Esophagus squamous epithelium (tissue), 5 donors: ENCODE measurements at places on chromosomes 5 and 9.

GRCh38 chr9:95892690-95893089 is 17.2 kb downstream of the ERCC6L2 start:
- DNase-seq, result no peak

- no peak for DNase-seq
Observed at GRCh38 chr5:133314086-133314485, 262.3 kb downstream of the HSPA4 start.

GRCh38 chr5:43207601-43208000 is 15.6 kb downstream of the NIM1K start:
- DNase-seq, result no peak

- DNase-seq, result no peak
Observed at GRCh38 chr5:111364992-111365391, 140.8 kb downstream of the CAMK4 start.

DNA sequence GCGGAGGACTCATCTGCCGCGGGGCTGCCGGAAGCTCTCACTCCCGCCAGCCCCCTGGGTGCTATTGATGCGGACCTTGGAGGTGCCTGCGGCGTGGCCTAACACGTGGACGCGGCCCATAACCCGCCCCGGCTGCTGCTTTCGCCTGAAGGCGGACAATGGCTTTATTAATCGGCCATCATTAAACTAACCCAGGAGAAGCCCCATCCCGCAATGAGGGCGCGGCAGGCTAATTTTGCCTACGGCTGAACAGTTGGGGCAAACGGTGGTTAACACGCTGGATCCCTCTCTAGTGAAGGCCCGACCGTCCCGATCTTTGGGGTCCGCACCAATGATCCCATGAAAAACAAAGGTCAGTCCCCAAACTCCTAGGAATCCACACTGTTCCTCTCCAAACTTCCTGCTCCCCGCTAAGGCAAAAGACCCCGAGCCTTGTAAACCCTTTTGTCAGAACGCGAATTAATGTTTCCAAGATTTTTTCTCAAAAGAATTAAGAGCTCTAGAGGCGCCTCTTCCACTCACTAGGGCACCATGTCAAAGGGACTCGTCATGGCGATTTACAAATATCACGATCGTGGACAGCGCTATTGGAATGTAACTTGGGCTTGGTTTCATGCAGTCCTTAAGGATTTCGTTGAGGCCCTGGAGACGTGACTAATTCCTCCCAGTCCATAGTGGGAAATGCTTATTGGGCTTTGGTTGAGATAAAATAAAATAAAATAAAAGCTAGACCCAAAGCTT is 193.1 kb downstream of the MEF2C start:
- no peak for DNase-seq

- no peak for DNase-seq
Observed at GRCh38 chr9:63859475-63860215, 1425.4 kb downstream of the FOXD4L5 start.

DNA sequence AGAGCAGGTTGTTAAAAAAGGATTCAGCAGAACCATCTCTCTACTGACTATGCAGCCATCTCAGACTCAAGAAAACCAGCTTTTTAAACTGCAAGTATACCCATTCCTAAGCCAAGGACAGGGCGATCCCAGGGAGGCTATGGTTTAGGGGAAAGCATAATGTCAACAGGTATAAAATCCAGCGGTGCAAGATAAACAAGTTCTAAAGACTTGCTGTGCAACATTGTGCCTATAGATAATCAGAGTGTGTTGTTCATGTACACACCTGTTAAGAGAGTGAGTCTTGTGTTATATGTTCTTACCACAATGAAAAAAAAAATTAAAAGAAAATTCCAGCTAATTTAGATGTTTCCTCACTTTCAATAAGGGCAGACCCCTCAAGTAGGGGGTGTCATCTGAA is 63.6 kb upstream of the DIRAS2 start:
- no peak for DNase-seq

GRCh38 chr9:123073991-123074422 is 40.5 kb downstream of the GPR21 start:
- no peak for DNase-seq

DNA sequence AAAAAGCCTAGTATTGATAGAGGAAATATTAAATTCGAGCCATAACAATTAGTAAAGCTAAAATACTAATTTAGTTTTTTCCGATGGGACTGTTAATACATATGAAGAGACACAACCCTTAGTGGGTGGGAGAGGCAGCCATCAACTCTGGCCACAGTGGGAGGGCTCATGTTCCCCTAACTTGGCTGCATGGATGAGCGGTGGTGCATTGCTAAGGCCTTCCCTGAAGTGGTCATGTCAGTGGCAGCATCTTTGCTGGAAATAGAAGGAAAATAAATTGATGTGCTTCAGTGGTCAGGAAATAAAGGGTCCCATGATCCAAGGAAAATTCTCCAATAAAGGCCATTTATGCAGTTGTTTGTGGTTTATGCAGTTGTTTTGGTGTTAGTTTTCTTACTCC is 33.9 kb upstream of the F2RL2 start:
- no peak for DNase-seq

GRCh38 chr5:5613261-5613990 is 190.9 kb downstream of the ICE1 start:
- no peak for DNase-seq

- DNase-seq, result no peak
Observed at GRCh38 chr5:160641405-160641804, 210.6 kb downstream of the ATP10B start.

DNA sequence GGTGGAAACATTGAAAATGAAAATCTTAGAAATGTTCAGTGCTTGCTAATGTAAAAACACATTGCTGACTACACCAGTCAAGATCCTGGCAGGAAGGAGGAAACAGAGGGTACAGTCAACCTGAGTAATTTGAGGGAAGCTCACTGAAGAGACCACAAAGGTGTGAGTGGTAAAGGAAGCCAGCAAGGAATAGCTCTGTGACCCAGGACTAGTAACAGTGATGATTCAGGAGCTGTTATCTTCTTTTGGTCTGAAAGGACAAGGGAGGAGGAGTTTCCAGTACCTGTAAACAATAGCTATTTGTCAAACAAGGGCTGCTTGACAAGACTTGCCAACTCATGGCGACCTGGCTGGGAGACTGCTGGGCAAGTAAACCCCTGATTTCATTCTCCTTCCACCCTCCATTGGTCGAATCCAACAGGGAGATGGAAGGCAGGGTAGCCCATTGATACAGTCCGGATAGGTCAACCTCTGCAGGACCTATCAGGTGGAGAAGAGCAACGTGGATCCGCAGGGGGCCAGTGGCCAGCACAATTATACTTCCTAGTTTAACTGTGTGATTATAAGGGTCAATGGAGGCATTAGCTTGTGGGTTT is 68.1 kb downstream of the MAMDC2 start:
- DNase-seq, result no peak

DNA sequence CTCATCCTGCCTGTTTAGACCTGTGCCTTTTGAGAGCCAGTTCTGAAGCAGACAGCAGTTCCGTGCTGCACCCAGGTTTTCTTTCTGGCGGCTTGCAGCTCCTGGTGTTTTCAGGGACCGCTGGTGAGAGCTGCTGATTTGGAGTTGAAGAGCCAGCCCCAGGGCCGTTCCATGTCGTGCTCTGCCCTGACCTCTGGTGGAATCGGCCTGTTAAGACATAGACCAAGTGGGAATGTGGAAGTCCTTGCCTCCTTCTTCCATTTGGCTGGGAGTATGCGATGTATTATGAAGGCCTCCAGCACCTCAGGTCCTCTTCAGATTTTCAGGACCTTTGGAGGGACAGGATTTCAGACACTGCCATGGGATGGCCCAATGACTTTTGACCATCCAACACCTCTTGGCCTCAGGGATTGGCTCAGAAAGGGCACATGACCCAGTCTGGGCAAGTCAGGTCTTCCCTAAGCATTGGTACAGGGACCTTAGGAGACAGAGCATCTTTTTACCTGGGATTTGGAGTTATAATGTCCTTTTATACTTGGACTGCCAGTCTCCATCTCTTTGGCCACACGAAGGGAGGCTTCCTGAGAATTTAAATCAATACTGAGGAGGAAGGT is 136.1 kb upstream of the CLINT1 start:
- no peak for DNase-seq

GRCh38 chr5:103480246-103480645 is 82.3 kb downstream of the NUDT12 start:
- no peak for DNase-seq

DNA sequence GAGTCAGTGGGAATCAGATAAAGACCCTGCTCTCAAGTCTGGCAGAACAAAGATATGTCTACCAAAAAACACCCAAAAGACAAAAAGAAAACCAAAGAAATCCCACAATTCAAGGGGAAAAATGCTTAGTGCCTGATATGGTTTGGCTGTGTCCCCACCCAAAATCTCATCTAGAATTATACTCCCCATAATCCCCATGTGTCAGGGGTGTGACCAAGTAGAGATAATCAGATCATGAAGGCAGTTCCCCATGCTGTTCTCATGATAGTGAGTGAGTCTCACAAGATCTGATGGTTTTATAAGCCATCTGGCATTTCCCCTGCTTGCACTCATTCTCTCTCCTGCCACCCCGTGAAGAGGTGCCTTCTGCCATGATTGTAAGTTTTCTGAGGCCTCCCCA is 13.4 kb downstream of the FBXO10 start:
- DNase-seq, result no peak

DNA sequence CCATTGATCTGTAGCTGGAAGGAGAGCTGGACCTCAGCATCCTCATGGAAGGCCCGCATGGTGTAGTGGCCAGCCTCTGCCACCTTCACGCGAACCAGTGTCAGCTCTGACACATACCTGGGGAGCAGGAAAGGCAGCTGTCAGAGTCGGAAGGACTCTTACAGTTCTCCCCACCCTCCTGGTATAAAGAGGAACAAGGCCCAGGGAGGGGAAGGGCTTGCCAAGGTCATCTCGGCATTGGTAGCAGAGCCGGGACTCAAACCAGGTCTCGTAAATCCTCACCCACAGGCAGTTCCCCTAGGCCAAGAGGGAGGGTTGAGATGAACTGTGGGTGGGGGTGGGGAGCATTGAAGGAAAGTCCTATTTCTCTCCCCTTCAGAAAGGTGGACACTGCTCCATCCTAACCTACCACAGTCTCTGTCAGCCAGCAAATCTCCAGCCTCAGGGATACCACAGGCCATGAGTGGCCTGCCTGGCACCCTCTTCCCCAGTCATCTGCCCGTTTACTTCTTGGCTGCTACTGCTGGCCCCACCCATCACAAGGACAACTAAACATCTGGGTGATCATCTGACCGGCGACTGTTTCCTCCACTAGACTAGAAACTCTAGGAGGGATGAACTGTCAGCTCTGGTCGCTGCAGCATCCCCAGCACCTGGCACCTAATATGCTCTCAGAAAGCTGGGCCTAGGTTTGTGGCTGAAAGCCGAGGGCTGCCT is 23.5 kb downstream of the PDGFRB start:
- DNase-seq, result no peak
